Lung microvascular endothelial cell (primary cell): ENCODE measurements at places on chromosomes 4 and X. TPM values are rescaled to one million over a fixed set of nuclear protein-coding genes. Genes with fewer than 3 reads are reported as not detected.

TAF7L gene
- under 0.01 TPM in 1 of 2 replicates, not detected in the other for total RNA-seq

DNA sequence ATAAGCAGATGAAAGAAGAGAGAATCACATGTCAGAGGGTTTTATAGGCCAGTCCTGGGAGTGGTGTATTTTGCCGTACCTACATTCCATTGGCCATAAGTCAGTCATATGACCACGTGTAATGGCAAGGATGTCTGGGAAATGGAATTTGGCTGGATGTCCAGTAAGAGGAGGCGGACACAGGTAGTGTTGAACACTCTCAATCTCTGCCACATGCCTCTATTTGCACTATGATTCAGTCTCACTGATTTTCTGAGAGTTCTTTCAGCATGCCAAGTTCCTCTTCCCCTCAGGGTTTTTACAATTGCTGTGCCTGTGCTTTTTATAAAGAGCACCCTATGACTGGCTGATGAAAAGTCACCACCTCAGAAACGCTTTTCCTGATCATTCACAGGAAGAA lies 164.2 kb upstream of the GPR101 start:
- DNase-seq, result no peak

DNA sequence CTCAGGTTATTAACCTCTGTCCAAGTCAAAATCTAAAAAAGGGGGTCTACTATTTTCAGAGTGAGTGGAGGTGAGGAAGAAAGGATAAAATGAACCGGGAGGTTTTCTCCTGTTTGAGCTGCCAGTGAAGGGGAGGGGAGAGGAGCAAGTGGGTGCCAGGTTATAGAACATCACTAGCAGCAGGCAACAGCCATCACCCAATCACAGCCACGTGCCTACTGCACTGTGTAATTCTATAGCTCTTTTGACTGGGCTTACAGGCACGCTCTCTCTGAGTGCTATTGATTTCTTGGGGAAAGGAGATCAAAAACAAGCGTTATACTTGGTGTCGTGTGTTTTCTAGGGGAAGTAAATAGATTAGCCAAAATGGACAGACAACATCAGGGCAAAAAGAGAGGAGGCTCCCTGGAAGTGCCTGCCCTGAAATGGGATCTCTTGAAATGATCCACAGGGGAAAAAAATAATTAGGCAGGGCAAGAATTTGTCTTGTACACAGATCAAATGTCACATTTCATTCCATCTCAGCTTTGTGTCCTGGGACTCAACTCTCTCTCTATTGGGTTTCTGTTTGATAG lies 300.5 kb upstream of the LCORL start:
- no peak for DNase-seq

- peak; percentile 97 for DNase-seq
These were observed 389.7 kb upstream of the NR3C2 start for GRCh38 chr4:148831945-148832344.

DNA sequence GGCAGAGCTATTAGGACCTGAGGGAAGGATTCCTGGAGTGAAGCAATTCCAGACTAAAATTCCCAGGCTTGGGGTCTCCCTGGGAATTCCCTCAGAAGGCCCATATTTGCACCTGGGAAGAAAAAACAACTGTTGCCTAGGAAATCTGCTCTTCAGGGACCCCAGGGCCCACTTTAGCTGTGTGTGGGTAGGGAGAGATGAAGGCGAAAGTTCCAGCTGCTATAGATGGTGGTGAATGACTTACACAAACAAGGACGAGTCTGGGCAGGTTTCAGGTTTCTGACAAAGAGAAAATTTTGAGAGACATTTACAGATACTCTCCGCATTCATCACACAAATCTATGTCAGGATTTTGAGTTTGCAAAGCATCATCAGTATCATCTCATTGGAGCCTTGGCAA lies 126.1 kb downstream of the GPC3 start:
- no peak for DNase-seq

GRCh38 chr4:164383358-164384220 lies 370.3 kb upstream of the SMIM31 start:
- DNase-seq, result peak; percentile 33

DNA sequence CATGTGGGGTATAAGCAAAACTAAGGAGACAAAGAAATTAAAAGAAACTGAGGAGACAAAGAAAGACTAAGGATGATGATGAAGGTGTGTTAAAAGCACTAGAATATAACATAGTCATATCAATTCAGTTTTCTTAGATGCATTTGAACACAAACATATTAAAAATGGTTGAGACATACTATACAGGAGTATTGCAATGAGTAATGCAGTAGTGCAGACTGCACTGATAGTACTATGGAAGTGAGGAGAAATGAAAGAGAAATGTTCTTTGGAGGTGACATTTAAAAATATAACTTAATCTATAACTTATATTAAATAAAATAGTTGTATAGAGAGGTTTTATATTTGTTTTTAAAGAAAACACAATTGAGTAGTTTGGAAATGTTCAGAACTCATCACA lies 279.2 kb downstream of the CAMK2D start:
- no peak for DNase-seq

PHKA1 gene
- total RNA-seq, result 3.9 and 5.6 TPM in 2 replicates

DNA sequence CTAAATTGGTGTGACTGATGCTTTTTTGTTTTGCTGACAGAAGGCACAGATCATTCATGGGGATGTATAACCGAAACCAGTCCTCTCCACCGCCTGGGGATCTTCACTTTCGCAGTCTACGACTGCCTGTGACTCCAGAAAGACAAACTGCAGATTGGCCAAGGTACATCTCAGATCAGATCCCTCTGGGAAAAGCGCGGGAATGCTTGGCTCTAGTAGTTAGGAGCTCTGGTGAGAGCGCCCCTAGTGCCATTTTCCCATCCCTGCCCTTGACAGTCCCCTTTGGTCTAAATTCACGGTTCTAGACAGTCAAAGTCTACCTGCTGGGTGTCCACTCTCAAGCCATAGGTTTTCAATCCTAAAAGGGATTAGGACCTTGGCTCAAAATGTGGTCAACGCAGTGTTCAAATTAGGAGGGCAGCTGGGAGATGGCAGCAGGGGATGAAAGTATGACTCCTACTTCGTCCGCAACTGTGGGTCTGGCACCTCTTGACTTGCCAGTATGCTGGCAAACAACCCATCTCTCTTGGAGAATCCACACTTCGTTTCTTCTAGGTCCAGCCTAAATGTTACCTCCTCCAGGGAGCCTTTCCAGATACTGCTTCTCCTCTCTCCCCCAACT lies 6.9 kb upstream of the HAND2 start:
- DNase-seq, result no peak

GRCh38 chr4:42359711-42360110 lies 37.6 kb upstream of the SHISA3 start:
- no peak for DNase-seq

GRCh38 chrX:77953302-77953701 lies 16.1 kb downstream of the PGAM4 start:
- DNase-seq, result no peak

DNA sequence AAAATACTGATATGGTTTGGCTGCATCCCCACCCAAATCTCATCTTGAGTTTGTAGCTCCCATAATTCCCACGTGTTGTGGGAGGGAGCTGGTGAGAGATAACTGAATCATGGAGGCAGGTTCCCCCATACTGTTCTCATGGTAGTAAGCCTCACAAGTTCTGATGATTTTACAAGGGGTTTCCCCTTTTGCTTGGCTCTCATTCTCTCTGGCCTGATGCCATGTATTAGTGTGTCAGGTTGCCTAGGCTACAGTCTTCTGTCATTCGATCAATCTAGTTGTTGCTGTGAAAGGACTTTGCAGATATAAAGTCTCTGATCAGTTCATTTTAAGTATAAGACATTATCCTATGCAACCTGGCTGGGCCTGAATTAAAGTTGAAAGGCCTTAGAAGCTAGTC lies 209.3 kb upstream of the MAOA start:
- no peak for DNase-seq

DNA sequence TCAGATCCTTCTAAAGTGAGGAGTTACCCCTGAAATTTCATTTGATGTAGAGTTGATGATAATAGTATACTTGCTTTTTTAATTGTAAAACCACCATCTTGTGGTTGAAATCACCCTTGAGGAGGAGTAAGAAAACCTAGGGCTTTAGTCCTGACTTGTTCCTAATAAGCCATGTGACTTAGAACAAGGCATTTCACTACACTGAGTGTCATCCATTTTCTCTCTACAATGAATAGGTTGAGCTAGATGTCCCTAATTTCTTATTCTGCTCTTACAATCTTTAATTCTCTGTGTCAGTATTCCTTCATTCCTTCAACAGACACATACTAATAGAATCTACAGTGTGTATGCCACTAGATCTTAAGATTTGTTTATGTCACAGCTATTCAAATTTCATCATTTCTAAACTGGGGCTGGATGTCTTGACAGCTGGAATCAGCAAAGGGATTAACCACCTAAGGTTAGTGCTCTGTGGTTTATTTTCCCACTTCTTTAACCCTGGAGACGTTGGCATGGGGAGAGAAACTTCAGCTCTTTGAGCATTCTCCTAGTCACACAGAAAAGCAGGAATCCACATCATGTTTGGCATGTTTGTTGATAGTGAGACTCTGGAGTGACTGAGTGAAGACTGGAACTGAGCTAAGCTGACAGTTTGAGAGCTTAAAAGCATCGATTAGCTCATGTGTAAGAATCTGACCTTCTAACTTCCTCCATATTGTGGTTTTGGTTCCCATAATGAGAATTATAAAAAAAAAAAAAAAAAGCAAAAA lies 246.3 kb downstream of the NDST4 start:
- DNase-seq, result no peak

- DNase-seq, result peak; percentile 66
These were observed 108.6 kb downstream of the PPP3CA start for GRCh38 chr4:101238706-101239105.

DNA sequence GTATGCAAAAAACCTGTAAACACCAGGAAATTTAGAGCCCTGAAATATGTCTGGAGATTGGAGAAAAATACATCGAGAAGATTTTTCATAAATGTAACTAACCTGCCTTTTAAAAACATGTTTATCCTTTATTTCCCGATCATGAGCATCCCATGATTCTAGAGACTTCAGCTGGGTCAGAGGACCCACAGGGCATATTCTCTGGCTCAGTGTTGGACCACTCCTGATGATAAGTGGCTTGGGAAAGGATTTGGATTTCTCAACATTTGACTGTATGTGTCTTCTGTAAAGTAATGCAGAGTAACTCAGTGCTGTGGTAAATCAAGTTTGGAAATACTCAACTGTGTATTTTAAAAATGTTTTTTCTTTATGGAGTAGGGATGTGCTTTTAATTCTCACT lies 40.0 kb upstream of the ANK2 start:
- no peak for DNase-seq

CFP gene
- under 0.01 and 0.22 TPM in 2 replicates for total RNA-seq

- no peak for DNase-seq
These were observed 102.0 kb upstream of the GATB start for GRCh38 chr4:151862766-151863165.

DNA sequence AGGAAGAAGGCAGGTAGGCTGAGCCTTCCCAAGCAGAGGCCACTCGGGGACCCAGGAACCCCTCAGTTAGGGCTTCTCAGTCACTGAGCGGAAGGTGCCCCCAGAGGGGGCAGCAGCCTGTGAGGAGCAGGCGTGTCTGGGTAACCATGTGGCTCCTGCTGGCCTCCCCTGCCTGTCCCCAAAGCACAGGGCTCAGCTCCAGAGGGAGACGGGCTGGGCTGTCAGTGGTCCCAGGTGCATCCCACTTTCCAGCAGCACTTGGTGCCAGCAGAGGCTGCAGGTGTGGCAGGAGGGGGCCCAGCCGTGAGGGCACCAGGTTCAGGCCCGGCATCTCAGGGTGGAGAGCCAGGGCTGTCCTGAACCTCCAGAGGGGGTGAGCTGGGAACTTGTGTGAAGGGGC lies 22.7 kb downstream of the TACC3 start:
- DNase-seq, result no peak

- DNase-seq, result no peak
These were observed 56.6 kb downstream of the TNIP2 start for GRCh38 chr4:2699534-2699933.

DNA sequence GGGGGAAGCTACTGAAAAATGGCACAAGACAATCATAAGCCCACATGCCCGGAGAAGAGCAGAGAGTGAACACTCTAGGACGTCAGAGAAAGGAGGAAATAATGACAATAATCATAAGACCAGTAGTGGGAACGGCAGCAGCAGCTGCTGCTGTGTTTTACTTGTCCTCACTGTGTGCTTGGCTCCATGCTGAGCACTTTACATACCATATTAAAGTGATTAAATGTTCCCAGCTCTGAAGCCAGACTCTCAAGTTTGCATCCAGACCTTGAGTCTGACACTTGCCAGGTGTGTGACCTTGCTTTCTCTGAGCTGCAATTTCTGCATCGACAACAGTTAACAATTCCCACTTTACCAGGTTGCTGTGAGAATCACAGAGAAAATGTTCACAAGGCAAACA lies 255.4 kb downstream of the SPANXN1 start:
- DNase-seq, result no peak

GRCh38 chrX:19627533-19627932 lies 112.2 kb upstream of the MAP3K15 start:
- no peak for DNase-seq

- DNase-seq, result peak; percentile 58
These were observed 116.0 kb upstream of the ETNPPL start for GRCh38 chr4:108878806-108879205.

- no peak for DNase-seq
These were observed 41.7 kb downstream of the CNGA2 start for GRCh38 chrX:151776181-151776731.

- DNase-seq, result peak; percentile 31
These were observed 18.6 kb upstream of the ADRA2C start for GRCh38 chr4:3747581-3747904.

- no peak for DNase-seq
These were observed 18.4 kb downstream of the ZFX start for GRCh38 chrX:24167719-24168472.

PGM2 gene
- total RNA-seq, result 21.8 and 22.2 TPM in 2 replicates

DNA sequence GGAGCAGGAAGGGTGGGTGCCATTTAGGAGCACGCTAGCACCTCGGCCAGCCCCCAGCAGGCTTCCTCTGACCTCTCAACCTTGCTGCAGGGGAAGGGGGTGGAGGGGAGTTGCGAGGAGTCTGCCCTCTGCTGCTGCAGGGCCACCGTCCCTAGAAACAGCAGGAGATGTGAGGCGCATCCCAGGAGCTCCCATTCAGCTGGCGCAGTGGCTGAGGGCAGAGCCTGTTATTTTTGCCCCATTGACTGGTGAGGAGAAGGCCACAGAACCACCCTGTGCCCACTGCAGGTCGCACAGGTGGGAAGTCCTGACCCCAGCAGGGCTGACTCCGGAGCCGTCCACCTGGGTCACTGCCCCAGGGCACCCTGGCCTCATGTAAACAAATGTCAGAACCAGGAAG lies 8.0 kb downstream of the PDE6B start:
- no peak for DNase-seq

DNA sequence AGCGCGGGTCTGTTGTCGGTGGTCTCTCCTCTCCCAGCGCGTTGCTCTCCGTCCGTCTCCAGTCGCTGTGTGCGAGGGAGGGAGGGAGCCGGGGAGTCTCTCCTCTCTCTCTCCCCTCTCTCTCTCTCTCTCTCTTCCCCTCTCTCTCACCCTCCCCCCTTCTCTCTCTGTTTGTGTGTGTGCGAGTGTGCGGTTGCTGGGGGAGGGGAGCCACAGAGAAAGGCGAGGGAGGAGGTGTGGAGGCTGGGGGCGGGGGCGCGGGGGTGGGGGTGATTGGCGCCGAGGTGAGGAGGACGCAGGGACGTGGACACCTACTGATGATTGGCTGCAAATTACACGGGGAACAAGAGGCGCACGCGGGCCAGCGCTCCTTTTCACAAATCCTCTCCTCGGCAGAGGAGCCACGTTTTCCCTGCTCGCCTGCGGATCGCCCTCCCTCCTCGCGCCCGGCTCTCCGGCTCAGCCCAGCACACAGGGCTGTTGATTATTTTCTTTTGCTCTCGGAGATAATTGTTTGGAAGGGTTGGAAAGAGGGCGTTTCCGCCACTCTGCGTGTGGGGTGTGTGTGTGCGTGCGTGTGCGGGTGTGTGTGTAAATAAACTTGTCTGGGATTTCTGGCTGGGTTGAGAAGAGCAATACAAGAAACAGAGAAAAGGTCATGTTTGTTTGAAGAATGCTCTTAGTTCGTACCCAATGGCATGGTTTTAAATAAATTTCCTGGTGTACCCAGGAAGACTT lies at the start of gene CXXC4:
Gene CXXC4, minus strand, starts transcription at position 73 of the 738 bp plus-strand sequence. CDS start 3,092 bp downstream, outside the sequence.
- DNase-seq, result peak; percentile 14
